NCI-H526 treated with DMSO at 0.1 percent for 48 hours (cell line): ENCODE measurements at places on chromosomes 4 and X.

GRCh38 chrX:149569770-149570169 is 17.5 kb downstream of the MAGEA9B start:
- DNase-seq, result no peak

DNA sequence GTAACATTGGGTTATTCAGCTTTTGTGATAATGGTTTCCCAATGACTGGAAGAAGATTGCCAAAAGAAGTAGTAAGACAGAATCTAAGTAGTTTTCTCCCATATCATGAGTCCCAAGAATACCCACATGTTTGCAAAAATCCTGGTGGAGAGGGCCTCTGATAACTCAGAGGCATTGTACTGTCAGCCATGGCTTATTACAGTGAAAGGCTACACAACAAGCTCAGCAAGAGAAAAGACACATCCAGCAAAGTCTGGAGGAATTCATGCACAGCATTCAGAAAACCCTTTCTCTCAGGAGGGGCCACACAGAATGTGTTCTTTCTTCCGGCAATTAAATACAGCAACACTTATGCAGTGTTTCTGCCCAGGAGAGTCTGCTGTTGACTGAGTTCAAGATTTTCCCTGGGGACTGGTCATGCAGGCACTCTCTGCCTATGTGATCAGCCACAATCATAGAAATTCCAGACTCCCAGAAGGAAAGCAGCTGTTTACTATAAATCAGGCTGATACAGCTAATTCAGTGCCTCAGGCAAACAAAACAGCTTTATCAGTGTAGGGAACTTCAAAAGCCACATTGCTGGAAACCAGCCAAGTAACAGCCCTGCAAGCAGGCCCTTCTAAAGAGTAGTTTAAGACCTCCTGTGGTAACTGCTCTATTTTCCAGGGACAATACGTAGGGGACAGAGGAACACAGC is 937.1 kb downstream of the CCSER1 start:
- peak; percentile 81 for DNase-seq

DNA sequence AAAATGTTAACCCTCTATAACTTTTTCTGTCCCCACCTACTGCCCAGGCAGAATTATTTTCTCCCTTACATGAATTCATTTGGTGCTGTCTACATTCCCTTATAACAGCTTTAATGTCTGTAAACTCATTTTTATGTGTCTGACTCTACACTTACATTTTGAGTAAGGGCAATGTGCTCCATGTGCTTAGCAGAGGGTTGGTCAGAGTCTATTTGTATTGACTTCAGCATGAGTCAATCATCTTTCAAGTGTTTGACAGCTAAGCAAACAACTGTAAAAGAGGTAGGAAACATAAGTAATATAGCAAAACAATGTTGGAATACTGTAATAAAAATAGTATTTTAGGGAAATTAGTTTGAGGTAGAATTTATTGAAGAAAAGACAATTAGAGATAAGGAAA is 6.3 kb downstream of the IL15 start:
- no peak for DNase-seq

DNA sequence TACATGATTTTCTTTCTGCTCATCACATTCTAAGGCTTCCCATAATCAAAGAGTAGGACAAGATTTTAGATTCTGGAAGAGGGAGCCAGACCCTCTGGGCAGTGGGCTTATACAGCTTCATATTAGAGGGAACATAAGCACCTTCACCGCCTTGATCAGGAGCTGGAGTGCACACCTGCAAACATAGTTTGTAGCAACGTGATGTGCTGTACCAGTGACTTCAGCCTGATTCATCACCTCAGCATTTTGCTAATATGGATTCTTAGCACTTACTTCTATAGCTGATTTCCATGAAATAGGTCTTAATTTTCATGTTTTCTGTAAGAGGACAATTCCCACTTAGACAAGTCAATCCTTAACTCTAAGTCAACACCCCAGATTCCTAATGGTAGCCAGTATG is 36.7 kb downstream of the PCDH18 start:
- no peak for DNase-seq

DNA sequence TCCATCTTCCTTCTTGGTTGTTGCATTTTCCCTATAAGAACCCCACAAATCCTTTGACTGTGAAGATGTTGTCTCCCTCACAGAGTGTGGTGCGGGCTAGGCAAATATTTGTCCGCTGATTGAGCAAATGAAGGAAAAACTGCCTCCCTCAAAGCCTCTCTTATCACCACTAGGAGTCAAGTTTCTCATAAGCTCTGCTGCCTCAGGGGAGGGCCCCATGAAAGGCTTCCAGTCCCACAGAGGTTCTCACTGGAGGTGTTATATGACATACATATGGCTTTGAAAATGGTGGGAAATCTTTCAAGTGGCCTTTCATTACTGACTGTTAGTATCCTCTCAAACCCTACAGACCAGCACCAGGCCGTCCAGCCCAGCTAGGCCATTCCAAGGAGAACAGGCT is 9.3 kb downstream of the VGLL1 start:
- no peak for DNase-seq

GRCh38 chr4:7581477-7581876 is 146.7 kb upstream of the PSAPL1 start:
- DNase-seq, result no peak
